ENCODE measurements at places on chromosomes 5 and 9.

- no peak for DNase-seq
These were observed 309.5 kb downstream of the OSTF1 start for GRCh38 chr9:75397836-75398235.

- no peak for DNase-seq
These were observed 204.9 kb downstream of the CHSY3 start for GRCh38 chr5:130109152-130109551.

DNA sequence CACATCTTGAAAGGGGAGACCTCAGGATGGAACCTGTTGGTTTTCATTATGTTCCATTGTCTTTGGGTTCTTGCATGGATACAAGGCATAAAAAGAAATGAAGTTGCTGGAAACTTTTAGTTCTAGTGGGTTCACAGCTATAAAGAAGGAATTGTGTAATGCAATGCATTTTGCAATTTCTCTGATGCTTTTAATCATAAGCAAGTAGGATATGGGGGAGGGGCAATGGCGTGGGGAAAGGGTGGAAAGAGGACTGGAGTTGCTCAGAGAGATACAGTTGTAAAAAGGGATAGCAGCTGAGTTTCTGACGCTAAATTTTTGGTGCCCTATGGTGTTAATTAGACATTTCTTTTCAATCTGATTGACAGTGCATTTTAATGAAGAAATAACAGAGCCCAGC is 88.6 kb upstream of the FANCC start:
- DNase-seq, result no peak

DNA sequence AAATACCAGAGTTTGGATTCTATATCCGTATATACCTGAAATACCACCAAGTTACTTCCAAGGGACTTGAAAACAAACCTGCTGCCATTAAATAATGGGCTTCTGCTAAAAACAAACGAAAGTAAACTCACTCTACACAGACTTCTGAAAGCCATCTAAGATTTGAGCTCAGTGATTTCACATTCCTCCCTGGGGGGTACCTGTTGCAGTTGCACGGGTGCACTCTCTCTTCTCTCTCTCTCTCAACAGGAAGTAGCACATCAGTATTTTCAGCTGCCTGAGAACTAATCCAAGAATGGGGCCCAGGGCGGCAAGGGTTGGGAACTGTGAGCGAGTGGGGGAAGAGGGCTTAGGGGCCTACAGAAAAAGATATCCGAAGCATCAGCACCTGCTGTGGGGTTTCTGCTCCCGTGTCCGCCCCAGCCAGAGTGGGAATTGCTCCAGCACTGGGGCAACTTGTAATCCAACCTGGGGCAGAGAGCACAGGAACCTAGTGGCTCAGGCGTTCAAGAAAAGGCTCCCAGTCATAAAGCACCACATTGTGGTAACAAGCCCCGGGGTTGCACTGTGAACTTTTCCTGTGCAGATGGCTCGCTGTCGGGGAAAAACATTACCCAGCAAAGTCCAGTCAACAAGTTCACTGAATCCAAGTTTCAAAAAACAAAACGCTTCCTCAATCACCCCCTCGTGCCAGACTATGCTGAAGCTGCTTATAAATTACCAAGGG is 99.8 kb downstream of the EFNA5 start:
- no peak for DNase-seq

DNA sequence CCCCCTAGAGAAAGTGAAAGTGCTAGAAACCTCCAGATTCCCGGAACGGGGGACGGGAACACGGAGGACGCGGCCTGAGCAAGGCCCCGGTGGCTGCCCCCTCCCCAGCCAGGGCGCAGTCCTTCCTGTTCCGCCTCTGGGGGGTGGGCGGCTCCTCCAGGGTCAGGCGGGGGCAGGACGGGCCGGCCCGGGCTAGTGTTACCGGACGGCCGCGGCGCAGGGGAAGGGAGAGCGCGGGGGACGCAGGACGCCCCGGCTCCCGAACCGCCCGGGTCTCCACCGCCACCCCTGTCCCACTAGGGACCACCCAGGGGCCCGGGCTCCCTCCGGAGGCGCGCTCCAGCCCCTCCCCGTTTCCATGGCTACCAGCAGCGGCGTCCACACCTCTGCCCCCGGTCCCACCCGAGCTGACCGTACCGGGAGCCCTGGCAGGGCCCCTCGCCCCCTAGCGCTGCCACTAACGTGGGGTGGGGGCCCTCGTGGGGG is 579 bp downstream of the SLC12A7 start:
- DNase-seq, result no peak

GRCh38 chr9:81377320-81377719 is 312.0 kb downstream of the TLE1 start:
- DNase-seq, result no peak

DNA sequence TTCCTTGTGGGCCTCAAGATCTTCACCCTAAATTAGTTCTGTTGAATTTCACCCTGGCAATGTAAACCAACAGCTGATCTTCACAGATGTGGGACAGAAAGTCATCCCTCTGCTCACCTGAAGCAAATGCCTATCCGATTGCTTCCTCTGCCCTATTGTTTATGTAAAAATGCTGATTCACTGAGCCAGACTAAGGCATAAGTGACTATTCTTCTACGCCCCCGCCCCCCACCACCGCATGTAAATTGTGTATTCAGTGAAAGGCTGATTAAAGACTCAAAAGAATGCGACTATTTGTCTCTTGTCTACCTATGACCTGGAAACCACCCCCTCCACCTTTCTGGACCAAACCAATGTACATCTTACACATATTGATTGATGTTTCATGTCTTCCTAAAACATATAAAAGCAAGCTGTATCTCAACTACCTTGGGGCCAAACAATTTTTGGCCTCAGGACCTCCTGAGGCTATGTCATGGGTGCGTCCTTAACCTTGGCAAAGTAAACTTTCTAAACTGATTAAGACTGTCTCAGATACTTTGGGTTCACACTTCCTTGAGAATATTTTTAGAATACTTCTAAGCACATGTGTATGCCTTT is 129.7 kb upstream of the BOD1 start:
- DNase-seq, result no peak

GRCh38 chr5:157494178-157494832 is 34.3 kb downstream of the NIPAL4 start:
- no peak for DNase-seq

- DNase-seq, result no peak
These were observed 234.9 kb downstream of the ENC1 start for GRCh38 chr5:74405593-74405992.

- DNase-seq, result no peak
These were observed 629 bp downstream of the CCNH start for GRCh38 chr5:87411973-87412629.

- DNase-seq, result no peak
These were observed 813.5 kb downstream of the PTPRD start for GRCh38 chr9:9799287-9799686.

- DNase-seq, result no peak
These were observed 114.0 kb downstream of the MAT2B start for GRCh38 chr5:163619273-163619934.

GRCh38 chr9:115597330-115597895 is 479.5 kb upstream of the TNC start:
- no peak for DNase-seq

DNA sequence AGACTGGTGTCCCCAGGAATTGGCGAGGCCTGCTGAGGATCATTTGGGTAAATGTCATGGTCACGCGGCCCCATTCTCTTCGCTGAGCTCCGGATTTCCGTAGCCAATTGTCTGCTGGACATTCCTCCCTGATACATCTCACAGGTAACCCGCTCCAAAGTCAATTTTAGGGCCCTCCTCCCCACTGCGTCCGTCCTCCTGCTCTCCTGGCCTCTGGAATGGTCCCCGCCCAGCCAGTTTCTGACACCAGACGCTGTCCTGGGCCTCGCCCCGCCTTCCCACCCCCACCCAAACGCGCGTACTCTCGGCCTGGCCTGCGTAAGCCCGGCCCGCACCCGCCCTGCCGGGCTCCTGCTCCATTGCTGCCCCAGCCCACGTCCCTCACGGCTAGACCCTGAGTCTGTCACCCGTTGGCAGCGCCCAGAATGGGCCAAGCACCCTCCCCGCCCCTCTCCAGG is 202.0 kb downstream of the AUH start:
- no peak for DNase-seq

GRCh38 chr5:2453781-2454180 is 297.7 kb downstream of the IRX2 start:
- no peak for DNase-seq

- DNase-seq, result no peak
These were observed 67.8 kb downstream of the FAT2 start for GRCh38 chr5:151523335-151523734.

DNA sequence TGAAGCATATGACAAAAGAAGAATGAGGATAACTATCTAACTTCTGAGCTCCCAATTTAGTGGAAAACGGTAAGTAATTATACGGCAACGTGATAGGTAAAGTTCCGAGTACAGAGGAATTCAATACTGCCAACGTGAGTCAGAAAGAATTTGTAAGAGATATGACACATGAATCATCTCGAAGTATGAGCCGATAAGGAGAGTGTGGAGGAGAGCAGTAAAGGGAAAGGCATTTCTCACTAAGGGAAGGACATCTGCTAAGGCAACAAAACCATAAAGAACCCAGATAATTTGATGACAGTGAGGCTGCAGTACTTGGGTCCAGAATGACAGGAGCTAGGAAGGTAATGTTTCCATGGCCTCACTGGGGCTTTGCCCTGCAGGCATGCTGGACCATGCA is 11.0 kb downstream of the MPDZ start:
- DNase-seq, result no peak

GRCh38 chr5:173963867-173964441 is 25.0 kb upstream of the C5orf47 start:
- DNase-seq, result no peak

- no peak for DNase-seq
These were observed 405.4 kb upstream of the ACTBL2 start for GRCh38 chr5:57887851-57888621.

GRCh38 chr5:53490747-53491146 is 10.3 kb downstream of the FST start:
- DNase-seq, result no peak

GRCh38 chr9:126113176-126113575 is 213.5 kb upstream of the MVB12B start:
- DNase-seq, result no peak

DNA sequence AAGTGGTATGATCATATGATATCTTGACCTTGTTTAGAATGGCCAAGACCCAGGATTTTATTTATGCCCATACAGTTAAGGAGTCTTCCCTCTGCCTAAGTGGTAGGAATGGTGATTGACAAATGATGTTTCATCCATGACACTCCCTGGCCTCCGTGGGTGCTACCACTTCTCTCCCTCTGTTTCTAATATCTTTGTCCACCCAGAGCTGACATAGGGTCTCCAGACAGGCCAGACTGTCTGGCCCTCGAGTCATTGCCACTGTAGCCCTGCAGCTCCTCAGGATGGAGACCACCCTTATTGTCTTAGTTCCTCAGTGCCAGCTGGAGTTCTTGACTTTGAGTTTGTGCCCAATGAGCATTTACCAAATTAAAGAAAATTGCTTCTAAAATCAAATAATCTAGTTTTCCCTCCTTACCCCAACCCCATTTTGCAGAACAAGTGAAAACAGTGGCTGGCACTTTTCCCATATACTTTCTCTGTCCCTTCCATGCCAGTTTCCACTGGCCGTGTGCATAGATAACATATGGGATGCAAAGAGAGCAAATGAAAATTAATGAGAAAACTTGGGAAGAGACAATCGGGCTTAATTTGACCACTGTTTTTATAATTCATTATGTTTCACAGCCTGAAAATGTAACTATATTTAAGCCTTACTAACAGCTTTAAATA is 235.7 kb downstream of the NSG2 start:
- no peak for DNase-seq

DNA sequence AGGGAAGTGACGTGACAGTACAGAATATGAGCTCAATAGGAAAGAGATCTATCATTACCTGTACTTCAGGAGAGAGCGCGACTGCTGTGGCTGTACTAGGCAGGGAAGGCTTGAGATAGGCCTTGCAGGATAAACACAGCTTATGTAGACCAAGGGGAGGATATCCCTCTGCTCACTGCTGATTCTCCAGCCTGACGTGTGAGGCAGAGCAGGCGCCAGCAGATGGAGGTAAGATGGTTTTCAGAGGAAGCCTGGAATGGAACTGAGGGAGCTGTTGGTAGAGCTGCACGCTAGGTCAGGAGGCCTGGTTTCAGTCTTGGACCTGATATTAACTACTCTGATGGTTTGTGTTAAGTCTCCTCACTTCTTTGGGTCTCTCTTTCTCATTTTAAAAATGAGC is 291.4 kb downstream of the YTHDC2 start:
- no peak for DNase-seq

- peak; percentile 43 for DNase-seq
These were observed at the start of gene CTSL for GRCh38 chr9:87725900-87726709. CTSL (plus strand) TSS chr9:87726119; CDS start chr9:87727604, 1,485 bp downstream.

DNA sequence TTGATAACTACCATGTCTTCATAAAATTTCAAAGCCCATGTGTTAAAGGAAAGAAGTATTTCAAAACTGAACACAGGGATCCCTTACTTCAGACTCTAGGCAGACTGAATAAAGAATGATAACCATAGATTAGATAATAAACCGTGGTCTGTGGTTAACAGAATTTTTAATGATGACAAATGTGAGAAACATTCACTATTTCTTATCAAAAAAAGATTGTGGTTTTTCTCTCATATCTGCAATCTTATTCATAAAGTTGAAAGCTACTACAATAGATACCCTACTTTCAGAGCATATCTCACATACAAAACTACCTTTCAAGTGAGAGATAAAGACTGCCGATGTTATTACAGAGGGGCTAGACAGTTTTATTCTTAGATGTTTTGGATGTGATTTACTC is 816.8 kb upstream of the DMAC1 start:
- no peak for DNase-seq

DNA sequence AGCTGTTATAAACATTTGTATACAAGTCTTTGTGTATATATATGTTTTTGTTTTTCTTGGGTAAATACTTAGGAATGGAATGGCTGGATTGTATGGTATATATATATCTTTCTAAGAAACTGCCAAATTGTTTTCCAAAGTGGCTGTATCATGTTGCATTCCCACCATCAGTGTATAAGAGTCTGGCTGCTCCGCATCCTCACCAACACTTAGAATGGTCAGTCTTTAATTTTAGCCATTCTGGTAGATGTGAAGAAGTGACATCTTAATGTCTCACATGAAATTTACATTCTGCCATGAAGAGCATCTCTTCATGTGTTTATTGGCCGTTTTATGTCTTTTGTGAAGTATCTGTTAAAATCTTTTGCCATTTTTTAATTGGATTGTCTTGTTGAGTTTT is 31.9 kb downstream of the GALNT10 start:
- no peak for DNase-seq

DNA sequence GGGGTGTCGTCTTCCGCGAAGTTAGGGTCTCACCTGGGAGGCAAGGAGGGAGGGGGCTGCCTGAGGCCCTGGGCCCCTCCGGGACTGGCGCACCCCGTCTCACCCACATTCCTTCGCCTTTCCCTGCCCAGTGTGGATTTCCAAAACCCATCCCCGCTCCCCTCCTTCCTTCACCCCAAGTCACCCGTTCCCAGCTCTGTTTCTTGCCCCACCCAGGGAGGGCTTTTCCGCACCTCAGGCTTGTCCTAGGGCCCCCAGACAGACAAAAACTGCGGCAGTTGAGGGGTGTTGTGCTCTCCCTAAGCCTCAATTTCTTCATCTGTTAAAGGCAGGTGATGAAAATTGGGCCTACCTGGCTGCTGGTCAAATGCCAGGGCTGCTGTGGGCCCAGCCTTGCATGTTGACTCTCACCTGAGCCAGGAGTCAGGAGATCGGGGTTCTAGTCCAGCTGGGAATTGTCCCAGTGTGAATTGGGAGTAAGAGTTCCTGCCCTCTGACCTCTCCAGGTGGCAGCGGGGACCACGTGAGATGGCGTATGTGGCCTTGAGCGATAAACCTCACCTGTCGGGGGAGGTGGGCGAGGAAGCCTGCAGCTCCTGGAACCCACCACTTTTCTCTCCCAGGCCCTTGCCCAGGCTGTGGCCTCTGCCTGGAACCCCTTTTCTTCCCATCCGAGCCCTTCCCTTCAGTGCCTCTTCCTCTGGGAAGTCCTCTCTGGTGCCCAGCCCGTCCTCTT is 143.4 kb upstream of the IER5L start:
- DNase-seq, result no peak

Measured in activated CD4-positive, alpha-beta T cell treated with anti-CD3 and anti-CD28 coated beads, Interleukin-2, amount 50 U/mL, for 24 hours (primary cell).